SHP77 (cell line): ENCODE measurements at places on chromosomes 5 and 9.

- DNase-seq = no peak
Measured at GRCh38 chr9:2036844-2037243, 21.7 kb downstream of the SMARCA2 start.

DNA sequence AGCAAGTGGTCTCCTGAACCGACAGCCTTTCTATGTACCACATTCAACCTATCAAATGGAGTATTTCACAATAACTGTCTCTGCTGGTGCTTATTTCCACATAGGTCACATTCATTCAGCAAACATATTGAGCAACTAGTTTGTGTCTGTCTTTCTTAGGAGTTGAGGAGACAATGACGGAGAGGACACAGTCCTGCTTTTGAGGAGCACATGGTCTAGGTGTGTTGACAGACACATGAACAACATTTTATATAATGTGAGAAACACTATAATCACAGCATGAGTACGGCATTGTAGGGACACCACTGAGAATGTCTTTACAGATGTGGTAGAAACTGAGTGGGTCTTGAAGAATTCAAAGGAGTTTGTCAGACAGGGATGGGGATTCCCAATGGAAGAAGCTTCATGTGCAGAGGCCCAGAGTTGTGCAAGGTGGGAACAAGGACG, 28.5 kb downstream of the NFIL3 start:
- no peak for DNase-seq

DNA sequence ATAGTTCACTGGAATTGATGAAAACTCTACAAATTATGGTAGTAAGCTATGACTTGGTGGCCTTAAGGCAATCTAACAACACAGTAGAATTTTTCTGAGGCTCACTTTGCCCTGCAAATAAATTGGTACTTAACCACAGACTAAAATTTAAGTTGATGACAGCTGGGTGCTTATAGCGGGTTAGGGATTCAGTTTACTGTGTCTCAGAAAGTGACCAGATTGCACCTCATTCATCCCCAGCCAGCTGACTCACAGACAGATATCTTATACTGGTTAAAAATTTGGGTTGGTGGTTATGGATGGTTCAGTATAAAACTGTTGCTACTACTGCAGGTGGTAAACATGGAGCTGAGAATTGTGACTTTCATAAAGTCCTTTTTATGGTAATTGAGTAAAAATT, 2.8 kb downstream of the CKS2 start:
- DNase-seq = no peak

DNA sequence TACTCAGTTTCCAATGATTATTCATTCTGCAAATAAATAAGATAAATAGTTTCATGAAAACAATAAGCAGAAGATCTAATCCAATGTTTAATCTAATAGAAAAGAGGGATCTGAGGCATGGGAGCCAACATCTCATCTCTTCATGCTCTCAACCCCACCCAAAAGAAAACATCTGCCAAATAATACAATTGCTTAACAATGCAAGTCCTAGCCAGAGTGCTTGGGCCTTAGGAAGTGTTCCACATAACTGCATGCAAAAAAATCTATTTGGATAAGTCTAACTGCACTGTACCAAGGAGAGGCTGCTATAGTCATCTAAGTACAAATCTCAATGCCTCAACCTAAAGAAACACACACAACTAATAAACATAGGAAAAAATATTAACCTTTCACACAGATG, 606.0 kb downstream of the CDH9 start:
- DNase-seq = no peak

GRCh38 chr9:21428235-21428634, 12.0 kb upstream of the IFNA1 start:
- no peak for DNase-seq

DNA sequence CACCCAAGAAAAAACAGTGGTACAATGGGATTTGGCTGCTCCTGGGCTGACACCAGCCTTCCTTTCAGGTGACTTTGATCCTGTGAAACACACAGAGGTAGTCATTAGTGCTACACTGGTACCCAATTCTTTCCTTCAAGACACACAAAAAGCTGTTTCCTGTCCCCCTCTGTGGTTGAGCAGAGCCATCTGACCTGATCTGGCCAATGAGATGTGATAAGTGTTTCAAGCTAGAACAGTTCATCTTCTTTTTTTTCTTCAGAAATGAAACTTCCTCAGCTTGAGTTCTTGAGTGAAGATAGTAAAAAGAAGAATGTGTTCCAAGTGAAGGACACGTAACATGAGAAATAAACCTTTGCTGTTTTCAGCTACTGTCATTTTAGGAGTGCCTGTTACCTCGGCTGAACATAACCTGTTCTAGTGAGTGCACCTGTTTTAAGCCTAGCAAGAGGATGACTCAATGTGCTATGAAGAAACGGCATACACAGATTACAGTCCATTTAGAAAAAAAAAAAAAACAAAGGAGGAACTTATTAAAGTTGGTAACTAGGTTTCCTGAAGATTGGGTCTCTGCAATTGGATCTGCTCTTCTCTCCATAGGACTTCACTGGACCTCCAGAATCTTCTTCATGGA, 287.8 kb downstream of the GAS1 start:
- no peak for DNase-seq

DNA sequence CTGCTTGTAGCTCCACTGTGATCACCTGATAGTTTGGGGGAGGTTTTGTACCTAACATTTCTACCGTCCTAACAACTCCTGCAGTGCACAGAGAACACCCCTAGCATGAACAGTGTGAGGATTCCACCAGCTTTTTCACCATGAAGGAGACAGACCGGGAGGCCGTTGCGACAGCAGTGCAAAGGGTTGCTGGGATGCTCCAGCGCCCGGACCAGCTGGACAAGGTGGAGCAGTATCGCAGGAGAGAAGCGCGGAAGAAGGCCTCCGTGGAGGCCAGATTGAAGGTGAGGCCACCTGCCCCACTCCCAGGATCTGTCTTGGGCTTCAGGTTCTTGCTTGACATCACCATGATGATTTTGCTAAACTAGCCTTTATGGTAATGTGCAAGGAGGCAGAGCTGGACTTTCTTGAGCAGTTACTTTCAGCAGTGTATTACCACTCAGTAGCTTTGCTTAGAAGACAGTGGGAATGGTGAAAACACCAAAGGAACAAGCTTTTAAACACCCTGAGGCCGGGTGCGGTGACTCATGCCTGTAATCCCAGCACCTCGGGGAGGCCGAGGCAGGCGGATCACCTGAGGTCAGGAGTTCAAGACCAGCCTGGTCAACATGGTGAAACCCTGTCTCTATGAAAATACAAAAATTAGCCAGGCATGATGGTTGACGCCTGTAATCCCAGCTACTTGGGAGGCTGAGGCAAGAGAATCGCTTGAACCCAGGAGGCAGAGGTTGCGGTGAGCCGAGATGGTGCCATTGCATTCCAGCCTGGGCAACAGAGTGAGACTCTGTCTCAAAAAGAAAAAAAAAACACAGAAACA, 3.3 kb downstream of the EXOC3 start:
- no peak for DNase-seq

- DNase-seq = no peak
Measured at GRCh38 chr5:39919876-39920275, 495.1 kb upstream of the DAB2 start.

DNA sequence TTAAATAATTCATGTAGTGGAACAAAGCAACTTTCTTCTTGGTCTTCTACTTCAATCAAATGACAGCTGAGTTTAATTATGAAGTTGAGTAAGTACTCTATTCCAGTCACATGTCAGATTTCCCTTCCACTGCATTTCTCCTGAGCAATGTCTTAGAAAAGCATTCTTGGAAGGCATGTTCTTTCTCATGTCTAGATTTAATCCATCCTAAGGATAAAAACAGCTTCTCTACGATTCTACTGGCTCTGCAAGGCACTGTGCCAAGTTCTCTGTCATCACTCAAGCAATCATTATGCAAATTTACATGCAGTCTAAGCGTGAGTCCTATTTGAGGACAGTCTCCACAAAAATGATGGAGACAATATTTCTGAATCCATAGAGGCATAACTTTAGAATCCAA, 142.4 kb downstream of the YIPF5 start:
- DNase-seq = peak; percentile 51

DNA sequence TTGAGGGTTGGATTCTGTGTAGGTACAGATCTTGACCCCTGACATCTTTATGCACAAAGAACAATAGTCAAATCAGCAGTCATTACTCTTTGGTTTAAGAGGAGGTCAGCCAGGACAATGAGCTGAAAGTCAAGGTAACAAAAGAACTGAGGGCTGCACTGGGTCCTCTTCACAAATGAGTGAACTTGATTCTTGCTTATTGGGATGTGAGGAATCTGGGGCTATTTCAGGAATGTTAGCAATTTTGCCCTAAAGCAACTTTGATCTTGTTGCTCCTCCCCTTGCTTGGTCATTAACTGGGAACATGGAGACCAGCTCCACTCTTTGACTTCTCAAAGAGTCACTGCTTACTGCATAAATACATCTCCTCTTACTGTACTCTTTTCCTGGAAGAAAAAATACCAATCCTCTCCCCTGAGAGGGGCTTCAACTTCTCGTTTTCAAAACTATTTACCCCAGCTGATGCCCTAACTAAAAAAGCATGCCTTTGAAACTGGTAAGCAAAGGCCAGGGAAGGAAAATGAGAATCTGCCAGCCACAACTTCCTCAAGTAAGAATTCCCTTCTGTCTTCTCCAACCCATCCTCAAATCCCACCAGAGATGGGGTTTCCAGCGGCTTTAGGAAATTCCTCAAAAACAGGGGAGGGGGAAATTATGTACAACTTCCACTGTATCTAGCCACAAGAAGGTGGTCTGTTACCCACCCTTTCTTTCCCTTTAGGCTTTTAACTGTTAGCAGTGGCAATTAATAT, 368.3 kb downstream of the ENC1 start:
- no peak for DNase-seq

DNA sequence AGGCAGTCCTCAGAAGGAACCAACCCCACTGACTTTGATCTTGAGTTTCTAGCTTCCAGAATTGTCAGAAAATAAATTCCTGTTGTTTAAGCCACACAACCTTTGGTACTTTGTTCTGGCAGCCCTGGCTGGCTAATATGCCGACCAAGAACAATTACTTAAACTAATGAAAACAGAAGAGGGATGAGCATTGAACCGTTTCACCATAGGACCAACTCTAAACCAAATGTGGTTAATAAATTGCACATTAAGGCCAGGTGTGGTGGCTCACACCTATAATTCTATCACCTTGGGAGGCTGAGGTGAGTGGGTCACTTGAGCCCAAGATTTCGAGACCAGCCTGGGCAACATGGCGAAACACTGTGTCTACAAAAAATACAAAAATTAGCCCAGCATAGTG, 160.9 kb upstream of the RAI14 start:
- no peak for DNase-seq

DNA sequence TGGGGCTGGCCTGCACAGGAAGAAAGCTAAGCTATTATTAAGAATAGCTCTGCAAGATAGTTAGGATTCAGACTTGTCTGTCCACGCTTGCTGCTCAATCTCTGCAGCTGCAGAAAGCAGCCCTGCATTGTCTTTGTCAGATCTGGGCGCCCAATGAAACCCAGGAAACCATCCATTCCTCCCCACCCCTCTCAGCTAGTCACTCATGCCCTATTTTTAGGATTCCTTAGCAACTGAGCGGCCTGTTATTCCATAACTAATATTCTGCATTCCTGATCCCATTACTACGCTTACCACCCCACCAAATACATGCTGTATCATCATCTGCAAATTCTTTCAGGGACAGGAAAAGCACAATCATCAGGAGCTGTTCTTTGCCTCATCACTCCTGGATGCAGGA, 52.9 kb upstream of the APC start:
- no peak for DNase-seq

- no peak for DNase-seq
Measured at GRCh38 chr5:138334867-138335447, 3.1 kb upstream of the FAM53C start.

- DNase-seq = no peak
Measured at GRCh38 chr5:73900566-73900965, 274.6 kb downstream of the ARHGEF28 start.
